Astrocyte of the spinal cord (primary cell): ENCODE measurements at places on chromosomes 1 and 21.
A peak's percentile ranks its signal among the peaks of the same experiment; 100 is the strongest.

DNA sequence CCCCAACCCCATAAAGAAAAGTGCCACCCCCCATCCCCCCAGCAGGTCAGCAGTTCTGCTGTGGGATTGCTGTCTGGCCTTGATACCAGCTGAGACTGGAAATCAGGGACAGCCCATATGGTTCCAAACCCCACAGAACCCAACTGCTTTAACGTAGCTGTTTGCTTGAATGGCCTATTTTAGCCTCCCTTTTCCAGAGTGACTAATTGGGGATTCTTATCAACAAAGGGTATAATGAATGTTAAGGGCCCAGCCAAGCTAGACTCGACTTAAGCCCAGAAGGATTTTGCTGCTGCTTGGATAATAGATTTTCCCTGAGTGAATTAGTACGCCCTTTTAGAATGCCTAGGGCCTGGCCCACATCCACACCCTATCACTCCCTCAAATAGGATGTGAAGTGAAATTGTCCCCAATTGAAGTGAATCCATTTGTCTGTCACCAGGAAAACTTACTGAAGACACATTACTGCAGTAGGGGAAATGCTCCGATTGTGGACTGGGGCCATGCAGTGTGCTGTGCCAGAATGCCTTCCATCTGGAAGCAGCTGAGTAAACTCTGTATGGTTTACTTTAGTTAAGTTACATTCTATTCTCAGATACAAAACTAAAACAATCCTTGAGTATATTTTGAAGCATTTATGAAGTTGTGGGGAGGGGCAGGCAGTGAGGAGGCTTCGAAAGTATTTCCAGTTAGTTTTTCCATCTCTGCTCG lies 156.9 kb downstream of the DHRS3 start:
- DNase-seq = peak; percentile 83

DNA sequence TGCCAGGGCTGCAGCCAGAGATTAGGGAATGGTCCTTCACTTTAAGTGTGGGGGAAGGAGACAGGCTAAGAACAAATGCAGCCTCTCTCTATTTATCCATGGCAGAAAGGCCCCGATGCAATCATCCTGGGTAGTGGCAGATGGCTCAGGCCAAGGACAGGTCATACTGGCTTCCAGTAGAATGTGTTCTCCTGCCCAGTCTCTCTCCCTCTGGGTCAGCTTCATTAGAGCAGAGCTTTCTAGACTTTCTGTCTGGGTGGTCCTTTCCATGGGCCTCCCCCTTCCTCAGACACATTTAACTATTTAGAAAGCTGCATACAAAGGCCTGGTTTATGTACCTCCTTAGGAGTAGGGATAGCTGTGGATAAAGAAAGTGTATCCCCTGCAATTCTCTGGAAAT lies 4.8 kb upstream of the PTCH2 start:
- no peak for DNase-seq

- no peak for DNase-seq
Measured at GRCh38 chr21:35583566-35584216, 476.6 kb downstream of the SETD4 start.

- DNase-seq = no peak
Measured at GRCh38 chr1:239806897-239807296, 284.8 kb upstream of the FMN2 start.

- DNase-seq = peak; percentile 68
Measured at GRCh38 chr1:203216274-203217138, 13.0 kb downstream of the CHIT1 start.
